ENCODE measurements at places on chromosomes 7 and 10.

DNA sequence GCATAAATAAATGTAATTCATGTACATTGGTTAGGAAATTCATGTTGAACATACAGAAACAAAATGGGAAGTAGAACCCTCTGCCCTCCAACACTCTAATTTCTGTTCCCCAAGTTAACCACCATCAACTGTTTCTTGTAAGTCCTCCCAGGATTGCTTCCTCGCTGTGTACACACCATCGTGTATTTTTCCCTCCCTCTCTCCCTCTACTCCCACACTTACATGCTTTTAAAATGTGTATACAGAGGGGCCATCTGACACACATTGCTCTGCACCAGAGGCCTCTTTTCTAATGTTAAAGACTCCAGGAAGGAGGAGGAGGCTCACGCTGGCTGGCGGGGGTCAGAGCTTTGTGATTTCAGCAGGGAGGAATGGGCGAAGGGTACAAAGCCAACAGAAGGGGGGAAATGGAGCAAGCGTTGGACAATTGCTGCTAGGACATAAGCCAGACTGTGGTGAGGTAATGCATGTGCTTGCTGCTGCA, 1.9 kb upstream of the EPHA1 start:
- DNase-seq = no peak

- no peak for DNase-seq
These were observed 7.6 kb downstream of the BPGM start for GRCh38 chr7:134654104-134654775.

DNA sequence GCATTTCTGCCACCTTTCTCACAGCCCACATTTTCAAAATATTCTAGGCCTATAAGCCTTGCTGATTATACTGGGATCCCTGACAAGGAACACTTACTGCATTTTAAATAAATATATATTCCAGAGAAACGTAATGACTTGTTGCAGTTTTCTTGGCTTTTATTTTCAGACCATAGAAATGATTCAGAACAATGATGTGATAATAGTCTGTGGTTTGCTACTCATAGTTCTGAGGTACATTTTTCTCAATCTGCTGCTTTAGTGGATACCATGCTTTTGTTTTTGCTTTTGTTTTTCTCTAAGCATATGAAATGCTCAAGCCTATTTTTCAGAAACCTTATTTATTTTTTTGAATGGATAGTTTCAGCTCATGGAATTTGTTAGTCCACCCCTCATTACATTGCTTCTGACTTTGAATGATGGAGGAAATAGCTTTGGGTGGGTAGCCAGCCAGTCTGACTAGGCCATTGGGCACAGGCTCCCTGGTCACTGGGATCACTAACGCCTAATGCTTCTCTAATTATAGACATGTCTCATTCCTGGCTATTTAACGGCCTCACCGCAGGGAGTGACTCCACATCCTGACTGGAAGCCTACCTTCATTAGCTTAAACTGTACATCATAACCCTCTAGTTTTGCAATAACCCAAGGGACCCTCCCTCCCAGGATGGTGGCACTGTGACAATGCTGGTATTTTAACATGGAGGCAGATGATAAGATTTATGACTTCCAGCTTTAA, 66.1 kb downstream of the MBL2 start:
- no peak for DNase-seq

- DNase-seq = no peak
These were observed 277.0 kb downstream of the INHBA start for GRCh38 chr7:41425926-41426325.

GRCh38 chr7:46522354-46522906, 601.4 kb upstream of the IGFBP3 start:
- no peak for DNase-seq

Data from NCI-H1694 (cell line).